ENCODE measurements at places on chromosomes 12 and 14.

- no peak for DNase-seq
Observed at GRCh38 chr12:42807766-42808165, 218.2 kb upstream of the PRICKLE1 start.

- DNase-seq: no peak
Observed at GRCh38 chr12:39161465-39162085, 256.2 kb upstream of the CPNE8 start.

GRCh38 chr12:119957135-119957534, 31.9 kb upstream of the BICDL1 start:
- no peak for DNase-seq

DNA sequence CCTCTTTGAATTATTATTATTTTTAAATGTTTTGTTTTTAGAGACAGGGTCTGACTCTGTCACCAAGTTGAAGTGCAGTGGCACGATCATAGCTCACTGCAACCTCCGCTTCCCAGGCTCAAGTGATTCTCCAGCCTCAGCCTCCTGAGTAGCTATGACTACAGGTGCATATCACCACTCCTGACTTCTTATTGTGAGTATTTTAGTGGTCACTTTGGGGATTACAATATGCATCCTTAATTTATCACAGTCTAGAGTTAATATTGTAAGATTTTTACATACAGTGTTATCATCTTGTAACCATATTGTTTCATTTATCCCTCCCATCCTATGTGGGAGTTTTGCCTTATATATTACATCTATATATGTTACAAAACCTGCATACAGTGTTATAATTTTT, 13.4 kb downstream of the FGF23 start:
- no peak for DNase-seq

GRCh38 chr14:100539003-100539660, 48.1 kb downstream of the BEGAIN start:
- DNase-seq: no peak

- DNase-seq: peak; percentile 61
Observed at GRCh38 chr14:105491366-105491973, 424 bp downstream of the TEDC1 start.

GRCh38 chr12:54300225-54300731, 537 bp downstream of the NFE2 start:
- no peak for DNase-seq

- no peak for DNase-seq
Observed at GRCh38 chr12:53123578-53124351, 20.5 kb downstream of the SOAT2 start.

DNA sequence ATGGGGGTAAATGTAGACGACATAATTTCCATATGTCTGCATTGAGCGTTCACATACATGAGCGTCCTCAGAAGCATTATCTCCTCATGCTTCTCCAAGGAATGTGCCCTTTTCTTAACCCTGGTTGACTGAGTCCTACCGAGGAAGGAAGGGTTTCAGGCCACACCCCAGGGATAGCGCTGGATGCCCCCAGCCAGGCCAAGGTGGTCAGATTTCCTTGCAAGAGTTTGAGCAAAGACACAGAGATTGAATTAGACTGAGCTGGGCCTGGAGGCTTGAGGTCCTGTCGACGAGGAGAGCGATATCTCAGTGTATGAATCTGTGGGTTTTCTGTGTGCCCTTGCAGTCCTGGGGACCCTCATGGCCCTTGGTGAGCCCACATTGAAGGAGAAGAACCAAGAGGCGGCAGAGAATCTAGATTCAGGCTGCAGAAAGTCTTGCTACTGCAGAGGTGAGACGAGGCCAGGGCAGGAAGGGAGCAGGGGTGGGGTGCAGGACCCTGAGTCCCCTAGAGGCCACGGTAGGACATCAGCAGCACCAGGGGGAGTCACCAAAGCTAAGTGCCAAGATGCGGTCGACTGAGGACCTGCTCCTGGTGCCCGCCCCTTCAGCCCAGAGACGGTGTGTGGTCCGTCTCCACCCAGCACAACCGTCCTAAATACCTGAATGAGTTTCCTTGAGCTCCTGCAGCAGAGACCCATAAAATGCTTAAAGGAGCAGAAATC, 94.7 kb upstream of the DIO3 start:
- no peak for DNase-seq

DNA sequence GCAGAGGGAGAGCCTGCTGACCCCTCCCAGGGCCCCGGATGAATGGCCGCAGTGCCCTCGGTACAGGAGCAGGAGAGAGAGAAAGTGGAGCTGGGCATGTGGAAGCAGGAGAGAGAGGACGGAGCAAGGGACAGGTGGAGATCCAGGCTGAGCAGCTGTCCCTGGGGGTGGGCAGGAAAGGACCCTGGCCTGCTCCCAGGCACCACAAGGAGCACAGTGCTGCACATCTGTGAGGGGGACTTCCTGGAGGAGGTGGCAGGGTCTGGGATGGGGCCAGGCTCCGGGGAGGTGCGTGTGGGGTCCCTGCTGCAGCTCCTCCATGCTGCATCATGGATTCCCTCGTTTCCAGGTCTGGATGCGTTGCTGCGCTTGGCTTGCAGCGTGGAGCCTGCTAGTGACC, 13.0 kb upstream of the DLK1 start:
- DNase-seq: no peak

DNA sequence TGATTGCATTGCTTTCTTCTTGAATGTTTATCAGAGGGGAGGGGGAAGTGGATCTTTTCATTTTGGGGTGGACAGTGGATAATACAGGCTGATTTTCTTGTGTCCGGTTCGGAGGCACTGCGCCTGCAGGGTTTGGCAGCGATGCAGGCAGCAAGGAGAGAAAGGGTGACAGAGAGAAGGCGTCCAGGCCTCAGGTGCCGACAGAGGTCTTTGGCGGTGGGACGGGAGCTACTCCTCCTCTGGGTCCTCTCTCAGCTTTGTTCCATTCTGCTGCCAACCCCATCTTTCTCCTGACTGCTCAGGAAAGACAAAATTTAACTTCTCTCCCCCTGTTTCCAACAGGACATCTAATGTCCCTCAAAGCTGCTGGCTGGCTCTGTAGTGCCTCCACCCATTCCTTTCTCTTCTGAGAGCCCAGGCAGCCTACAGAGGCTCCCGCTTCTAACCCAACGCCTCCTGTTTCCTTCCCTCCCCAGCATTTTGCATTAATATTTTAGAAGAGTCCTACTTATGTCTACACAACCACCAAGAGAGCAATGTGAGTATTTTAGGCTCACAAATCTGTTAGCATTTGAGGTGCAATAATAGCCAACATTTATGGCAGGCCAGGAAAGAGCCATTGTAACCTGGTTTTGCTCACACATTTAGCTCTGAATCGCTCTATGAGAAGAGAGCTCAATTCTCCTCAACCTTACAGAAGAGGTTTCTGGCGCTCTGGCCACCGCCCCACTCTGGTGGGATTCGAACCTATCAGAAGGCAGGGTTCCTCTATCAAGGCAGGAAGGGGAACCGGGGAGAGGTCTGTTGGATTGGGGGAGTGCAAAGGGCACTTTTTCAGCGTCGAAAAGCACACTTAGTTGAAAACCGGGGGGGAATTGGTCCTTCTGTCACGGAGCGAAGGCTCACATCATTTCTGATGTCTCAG, 7.1 kb upstream of the TBX5 start:
- no peak for DNase-seq

DNA sequence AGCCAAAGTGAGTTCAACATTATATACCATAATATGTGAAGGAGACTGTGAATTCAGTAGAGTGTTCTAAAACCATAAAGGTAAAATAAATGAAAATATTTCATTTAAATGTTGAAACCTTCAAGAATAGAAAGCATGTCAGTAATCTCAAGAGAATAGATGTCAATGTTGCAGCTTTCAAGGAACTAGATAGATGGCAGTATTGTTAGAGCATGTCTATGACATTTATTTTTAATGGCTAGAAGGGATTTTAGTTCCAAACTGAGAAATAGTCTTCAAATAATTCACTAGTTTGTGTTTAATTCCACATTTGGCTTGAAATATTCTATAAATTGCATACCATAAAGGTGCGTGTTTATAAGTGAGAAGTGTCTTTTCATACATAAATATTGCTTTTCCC, 326.5 kb downstream of the FLRT2 start:
- DNase-seq: no peak

DNA sequence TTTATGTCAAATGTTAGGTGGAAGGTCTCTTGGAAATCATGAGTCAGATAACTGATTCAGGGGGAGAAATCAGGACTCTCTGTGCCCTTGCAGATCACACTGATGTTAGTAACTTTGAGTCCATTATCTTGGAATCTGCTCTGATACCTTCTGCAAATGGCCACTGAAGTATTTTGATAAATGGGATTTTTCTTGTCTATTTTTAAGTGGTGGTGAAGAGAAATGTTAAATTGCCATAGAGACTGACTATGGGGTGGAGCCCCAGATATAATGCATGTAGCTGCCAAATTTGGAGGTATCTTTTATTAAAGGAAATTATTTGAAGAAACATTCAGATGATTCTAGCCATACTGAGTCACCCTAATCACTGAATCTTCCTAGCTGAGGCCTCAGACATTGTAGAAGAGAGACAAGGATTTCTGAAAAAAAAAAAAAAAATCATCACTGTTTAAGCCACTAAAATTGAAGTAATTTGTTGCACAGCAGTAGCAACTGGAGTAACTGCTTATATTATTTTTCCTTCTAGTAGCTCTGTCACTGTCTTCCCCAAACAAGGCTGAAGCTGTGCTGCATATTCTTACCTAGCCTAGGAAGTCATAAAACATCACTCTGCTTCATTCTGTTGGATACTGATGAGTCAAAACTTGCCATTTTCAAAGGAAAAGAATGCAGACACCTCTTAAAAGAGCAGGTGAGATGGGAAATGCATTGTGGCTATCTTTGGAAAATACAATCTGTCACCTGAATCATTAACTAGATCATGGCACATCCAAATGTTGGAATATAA, 36.0 kb upstream of the CLEC14A start:
- DNase-seq: no peak

GRCh38 chr14:102980409-102980810, 57.9 kb downstream of the AMN start:
- no peak for DNase-seq

DNA sequence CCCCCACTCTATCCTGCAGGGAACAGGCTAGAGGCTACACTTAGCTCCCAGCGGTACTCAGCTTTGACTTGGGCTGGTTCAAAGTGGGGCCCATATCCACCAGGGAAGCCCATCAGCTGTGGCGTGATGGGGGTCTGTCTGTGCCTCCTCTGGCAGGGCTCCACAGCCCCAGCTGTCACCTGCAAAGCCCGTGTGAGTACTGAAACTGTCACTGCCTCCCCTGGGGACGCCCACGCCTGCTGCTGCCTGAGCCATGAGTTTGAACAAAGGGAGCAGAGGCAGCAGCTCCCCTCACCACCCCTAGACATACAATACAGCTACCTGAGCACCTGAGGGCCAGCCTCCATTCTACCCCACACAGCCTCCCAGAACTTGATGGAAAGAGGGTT, 5.0 kb downstream of the REM2 start:
- DNase-seq: peak; percentile 53

- DNase-seq: no peak
Observed at GRCh38 chr12:131628766-131629448, 82.0 kb upstream of the SFSWAP start.
